ENCODE measurements at places on chromosomes 13 and 19.

DNA sequence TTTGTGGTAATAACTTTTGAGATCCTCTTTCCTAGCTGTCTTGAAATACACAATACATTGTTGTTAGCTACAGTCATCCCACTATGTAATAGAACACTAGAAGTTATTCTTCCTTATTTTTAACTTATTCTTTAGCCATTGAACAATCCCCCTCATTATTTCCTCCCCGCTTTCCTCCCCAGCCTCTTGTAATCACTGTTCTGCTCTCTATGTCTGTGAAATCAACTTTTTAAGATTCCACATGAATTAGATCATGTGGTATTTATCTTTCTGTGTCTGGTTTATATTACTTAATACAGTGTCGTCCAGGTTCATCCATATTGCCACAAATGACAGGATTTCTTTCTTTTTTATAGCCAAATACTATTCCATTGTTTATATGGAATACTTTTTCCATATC, 72.9 kb downstream of the SLC10A2 start:
- DNase-seq = no peak
- H3K4me3 ChIP-seq = no peak overlapping the region
- H3K36me3 ChIP-seq = no peaks in the 10 kb centered on the region
- no peak overlapping the region for H3K27ac ChIP-seq
- no peaks in the 10 kb centered on the region for H3K4me1 ChIP-seq

GRCh38 chr13:51758691-51759090, 45.3 kb downstream of the DHRS12 start:
- no peaks in the 10 kb centered on the region for H3K27me3 ChIP-seq
- DNase-seq = no peak
- H3K4me1 ChIP-seq = peaks cover 14% of the 10 kb centered on the region
- no peak overlapping the region for H3K27ac ChIP-seq

GRCh38 chr13:85383291-85383690, 415.9 kb downstream of the SLITRK6 start:
- no peak for DNase-seq
- no peaks in the 10 kb centered on the region for H3K36me3 ChIP-seq
- H3K4me1 ChIP-seq = no peaks in the 10 kb centered on the region
- no peaks in the 10 kb centered on the region for H3K27me3 ChIP-seq

GRCh38 chr19:23699521-23699860, 12.5 kb upstream of the ZNF675 start:
- H3K4me3 ChIP-seq = no peak overlapping the region
- DNase-seq = peak; percentile 11
- no peaks in the 10 kb centered on the region for H3K36me3 ChIP-seq

DNA sequence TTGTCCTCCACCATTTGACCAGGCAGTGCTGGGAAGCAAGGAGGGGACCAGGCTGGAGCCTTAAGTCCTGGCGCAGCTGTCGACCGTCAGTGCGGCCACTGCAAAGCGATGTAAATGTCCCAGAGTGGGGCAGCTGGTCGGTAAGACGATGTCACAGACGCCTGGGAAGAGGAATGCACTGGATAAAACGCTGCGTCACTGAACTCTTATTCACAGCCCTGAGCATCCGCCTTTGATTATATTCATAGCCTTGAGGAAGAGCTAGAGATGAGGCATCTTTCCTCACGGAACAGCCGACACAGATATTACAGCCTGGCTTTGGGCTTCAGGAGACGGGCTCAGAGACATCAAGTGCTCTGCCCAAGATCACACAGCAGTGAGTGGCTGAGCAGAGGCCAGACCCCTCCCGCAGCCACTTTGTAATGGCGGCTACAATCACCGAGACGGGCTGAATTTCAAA, 17.6 kb upstream of the TUBGCP3 start:
- peaks cover 7% of the 10 kb centered on the region for H3K4me1 ChIP-seq
- DNase-seq = no peak
- H3K27ac ChIP-seq = no peak overlapping the region
- no peaks in the 10 kb centered on the region for H3K36me3 ChIP-seq

DNA sequence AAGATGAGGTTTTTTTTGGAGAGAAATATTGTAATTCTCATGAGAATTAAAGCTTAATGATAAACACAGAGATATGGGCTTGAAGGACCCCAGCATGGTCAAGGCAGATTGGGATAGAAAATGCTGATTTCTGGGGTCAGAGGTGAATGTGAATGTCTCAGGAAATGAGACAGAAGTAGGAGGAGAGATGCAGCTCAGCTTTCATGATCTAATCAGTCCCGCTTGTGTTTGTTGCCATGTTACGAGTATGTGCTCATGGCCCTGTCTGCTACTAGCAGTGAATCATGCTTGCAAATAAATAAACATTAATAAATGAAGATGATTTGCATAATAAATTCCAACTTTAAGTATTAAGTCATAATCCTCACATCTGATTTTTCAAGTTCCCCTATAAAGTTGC, 23.0 kb upstream of the NDFIP2 start:
- H3K4me1 ChIP-seq = peaks cover 41% of the 10 kb centered on the region
- peak overlapping the region; percentile 66 for H3K27ac ChIP-seq
- H3K4me3 ChIP-seq = no peak overlapping the region
- peak; percentile 72 for DNase-seq
- no peaks in the 10 kb centered on the region for H3K27me3 ChIP-seq

GRCh38 chr19:19777692-19778091, 43.9 kb downstream of the ZNF506 start:
- H3K36me3 ChIP-seq = peaks cover 44% of the 10 kb centered on the region
- peak overlapping the region; percentile 13 for H3K27ac ChIP-seq
- H3K4me1 ChIP-seq = peaks cover 27% of the 10 kb centered on the region
- H3K4me3 ChIP-seq = peak overlapping the region; percentile 93
- DNase-seq = peak; percentile 53

DNA sequence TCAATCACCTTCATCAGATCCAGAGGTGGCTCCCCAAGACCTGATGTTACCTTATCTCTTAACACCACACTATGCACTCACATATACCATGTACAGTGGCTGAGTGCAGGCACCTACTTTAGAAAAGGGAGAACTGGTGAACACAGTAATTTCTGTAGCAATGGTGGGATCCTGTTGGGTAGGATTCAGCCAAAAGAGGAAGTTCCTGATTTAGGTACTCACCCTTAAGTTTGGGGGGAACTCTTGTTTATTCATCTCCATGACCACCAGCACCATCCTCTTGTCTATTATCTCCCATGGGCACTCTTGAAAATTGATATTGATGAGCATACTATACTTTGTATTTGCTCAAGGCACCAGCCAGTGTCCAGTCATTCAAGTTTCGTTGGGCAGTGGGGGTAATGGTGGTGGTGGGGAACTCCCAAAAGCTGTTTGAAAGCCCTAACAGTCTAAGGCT, 324.4 kb downstream of the LMO7 start:
- H3K4me1 ChIP-seq = no peaks in the 10 kb centered on the region
- H3K27me3 ChIP-seq = peaks cover 2% of the 10 kb centered on the region
- DNase-seq = no peak
- H3K4me3 ChIP-seq = no peak overlapping the region
- H3K27ac ChIP-seq = no peak overlapping the region
- no peaks in the 10 kb centered on the region for H3K36me3 ChIP-seq

Data from activated CD4-positive, alpha-beta T cell treated with anti-CD3 and anti-CD28 coated beads, Interleukin-2, amount 10 ng/mL, durations not matched to agents 24 days and 14 days (primary cell).